Neural progenitor cell (in vitro differentiated cells): ENCODE measurements at places on chromosomes 1 and 21.
A peak's percentile ranks its signal among the peaks of the same experiment; 100 is the strongest.

DNA sequence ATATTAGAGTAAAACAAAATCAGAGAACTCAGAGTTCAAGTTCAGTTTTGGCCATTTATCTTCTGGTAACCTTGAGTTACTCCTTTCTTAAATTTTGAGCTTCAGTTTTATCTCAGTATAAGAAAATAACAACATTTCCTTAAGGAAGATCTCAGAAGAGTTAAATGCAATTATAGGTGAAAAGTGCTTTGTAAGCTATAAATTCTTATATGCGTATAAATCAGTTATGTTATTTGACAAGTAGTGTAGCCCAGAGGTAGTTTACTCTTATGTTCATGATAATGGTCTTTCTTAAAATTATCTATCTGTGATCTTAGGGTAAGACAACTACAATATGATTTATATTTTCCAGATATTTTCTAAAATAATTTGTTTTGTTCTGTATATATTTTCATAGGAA is 89.8 kb downstream of the LHX9 start:
- no peak for DNase-seq

GRCh38 chr21:41399246-41399800 is 26.7 kb upstream of the MX1 start:
- DNase-seq = no peak

DNA sequence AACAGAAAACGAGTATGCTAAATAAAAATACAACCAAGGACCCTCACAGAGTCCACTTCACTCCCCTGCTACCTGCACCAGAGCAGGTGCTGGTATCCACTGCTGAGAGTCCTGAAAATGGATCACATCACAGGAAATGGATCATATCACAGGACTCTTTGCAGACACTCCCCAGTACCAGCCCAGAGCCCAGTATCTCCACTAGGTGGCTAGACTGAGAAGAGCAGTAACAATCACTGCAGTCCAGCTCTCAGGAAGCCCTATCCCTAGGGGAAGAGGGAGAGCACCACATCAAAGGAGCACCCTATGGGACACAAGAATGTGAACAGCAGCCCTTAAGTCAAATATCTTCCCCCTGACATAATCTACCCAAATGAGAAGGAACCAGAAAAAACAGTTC is 28.0 kb downstream of the AGBL4 start:
- no peak for DNase-seq

GRCh38 chr21:40051801-40052200 is 184.6 kb downstream of the PCP4 start:
- DNase-seq = no peak

- DNase-seq = no peak
These were observed 82.8 kb downstream of the DYRK1A start for GRCh38 chr21:37449302-37449937.

DNA sequence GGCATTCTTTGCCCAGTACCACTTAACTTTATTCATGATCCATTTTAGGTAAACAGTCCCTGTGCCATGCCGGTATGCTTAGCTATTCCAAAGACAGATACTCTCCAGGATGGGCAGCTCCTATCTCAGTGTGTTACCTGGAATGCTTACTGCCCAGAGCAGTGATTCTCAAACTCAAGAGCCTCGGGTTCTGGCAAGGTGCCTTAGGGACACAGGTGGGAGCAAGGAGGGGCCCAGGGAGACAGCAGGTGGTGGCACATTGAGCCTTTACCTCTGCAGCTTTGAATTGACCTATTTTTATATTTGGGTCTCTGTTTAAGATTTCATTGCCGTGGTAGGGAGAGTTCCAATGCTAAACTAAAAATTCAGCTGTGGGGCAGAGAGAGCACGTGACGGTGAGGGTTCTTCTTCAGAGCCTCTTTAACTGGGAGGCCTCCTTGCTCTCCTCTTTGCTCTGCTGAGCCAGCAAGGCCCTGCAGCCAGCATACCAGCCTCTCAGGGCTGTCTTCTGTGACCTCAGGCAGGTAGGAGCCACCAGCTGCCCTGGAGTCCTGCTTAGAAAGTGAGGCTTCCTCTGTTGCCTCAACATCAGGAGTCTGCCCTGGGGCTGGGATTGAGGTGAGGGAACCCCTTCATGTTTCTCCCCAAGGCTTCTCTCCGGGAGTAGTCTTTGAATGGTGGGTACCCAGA is 20.2 kb downstream of the PHGDH start:
- no peak for DNase-seq

DNA sequence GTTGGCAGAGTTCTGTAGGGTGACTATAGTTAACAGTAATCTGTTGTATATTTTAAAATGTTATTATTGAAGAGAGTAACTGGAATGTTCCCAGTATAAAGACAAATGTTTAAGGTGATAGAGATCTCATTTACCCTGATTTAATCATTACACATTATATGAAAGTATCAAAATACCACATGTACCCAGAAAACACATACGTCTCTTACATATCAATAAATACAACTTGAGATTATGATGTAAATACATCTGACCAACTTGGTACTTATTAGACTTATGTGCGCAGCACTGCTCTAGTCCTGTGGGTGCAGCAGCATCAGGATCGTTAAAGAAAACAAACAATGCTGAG is 670 bp upstream of the PARK7 start:
- DNase-seq = no peak

GRCh38 chr21:26761174-26761915 is 83.9 kb downstream of the ADAMTS1 start:
- DNase-seq = no peak

DNA sequence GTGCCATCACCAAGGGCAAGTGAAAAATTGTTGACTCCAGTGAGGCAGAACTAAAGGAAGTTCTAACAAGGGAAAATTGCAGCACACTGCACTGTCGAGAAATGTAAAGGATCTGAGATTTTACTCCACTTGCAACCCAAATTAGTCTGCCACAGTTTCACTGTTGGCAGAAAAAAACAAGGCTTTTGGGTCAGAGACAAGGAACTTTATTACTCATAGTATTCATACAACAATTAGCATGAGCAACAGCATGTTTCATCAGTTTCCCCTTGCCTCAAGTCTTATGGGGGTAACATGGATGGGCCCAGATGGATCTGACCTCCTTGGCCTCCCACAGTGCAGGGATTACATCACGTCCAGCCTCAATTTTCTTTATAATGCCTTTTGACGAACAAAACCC is 125.3 kb downstream of the LTN1 start:
- DNase-seq = no peak

- peak; percentile 87 for DNase-seq
These were observed 19.5 kb upstream of the SMYD2 start for GRCh38 chr1:214261206-214262123.

DNA sequence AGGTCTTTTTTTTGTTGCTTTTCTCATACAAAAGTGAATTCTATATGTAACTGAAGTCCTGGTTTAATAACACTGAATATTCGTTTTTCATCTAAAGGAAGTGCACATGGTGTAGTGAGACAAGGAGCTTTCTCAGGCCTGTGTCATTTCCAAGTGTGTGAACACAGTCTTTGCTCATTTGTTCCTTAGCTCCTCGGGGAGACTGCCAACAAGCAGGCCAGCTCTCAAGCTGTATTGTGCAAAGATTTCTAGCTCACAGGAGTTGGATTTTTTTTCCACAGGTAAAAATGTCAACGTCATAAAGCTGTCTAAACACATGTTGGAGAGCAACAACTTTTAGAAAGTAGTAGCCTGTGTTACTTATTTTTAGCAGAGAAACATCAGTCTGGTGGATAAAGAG is 87.8 kb upstream of the S1PR1 start:
- DNase-seq = no peak

DNA sequence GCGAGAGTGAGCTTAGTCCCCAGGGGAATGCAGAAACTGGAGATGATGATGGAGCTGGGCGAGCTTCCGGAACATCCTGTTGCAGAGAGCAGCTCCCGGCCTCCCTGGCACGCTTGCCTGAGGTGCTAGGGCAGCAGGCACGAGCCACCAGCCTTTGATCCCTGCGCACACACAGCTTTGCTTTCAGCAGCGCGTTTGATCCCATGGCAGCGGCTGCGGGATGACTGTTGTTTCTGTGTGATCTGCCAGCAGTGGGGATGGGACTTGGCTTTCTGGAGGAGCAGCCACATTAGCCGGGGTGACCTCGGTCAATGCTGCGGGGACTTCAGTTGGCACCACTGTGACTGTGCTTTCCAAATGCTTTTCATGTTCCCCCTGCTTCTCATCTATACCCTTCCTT is 193.2 kb downstream of the KAZN start:
- no peak for DNase-seq

DNA sequence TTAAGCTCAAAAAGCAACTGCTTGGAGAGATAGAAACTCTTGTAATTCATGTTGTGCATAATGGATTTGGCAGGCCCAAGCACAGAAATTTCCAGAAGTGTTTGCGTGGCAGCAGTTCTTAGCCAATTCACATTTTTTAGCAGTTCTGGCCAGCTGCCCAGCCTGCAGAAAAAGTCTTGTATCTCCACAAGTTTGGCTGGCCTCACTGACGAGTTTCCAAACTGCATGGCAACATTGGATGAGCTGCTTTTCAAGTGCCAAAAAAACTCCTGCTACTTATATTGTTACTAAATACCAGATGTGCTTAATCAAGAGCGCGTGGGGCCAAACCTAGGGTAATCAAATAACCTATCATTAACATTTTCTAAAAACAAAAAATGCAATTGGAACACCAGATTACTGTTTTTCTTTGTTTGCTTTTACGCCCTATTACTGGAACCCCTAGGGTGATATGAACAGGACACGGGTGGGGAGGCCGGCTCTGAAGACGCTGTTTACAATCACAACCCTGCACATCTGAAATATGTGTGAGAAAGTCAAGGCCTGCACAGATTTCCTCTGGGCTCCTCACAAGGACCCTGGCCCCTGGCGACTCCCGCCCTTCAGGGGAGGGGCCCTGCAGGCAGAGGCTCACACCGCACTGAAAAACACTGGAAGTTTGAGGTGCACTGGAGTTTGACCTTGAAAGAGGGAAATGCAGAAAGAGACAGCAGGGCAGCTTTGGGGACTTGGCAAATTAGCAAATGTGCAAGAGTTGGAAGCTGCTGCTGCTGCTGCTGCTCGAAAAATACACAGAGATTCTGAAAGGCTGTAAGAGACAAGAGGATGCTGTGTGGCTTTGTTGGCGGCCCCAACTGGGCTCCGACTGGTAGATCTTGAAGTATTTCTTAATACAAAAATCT is 55.2 kb upstream of the TARBP1 start:
- DNase-seq = no peak

GRCh38 chr1:18407166-18408045 is 73.3 kb upstream of the KLHDC7A start:
- DNase-seq = no peak

DNA sequence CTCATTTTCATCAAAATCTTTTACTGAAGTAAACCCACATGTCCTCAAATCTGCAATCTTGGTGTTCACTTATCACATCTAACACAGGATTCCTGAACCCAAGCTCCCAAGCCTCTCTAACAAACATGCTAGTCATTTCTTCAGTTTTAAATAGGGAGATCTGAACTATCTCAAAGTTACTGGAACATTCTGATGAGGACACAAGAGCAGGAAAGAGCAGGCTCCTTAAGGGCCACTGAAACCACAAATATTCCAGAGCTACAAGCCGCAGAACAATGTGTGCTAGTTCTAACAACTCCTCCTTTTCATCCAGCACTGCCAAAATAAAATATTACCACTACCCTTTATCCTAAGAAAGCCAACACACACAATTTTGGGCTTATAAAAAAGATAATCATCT is 38.9 kb downstream of the WARS2 start:
- no peak for DNase-seq

DNA sequence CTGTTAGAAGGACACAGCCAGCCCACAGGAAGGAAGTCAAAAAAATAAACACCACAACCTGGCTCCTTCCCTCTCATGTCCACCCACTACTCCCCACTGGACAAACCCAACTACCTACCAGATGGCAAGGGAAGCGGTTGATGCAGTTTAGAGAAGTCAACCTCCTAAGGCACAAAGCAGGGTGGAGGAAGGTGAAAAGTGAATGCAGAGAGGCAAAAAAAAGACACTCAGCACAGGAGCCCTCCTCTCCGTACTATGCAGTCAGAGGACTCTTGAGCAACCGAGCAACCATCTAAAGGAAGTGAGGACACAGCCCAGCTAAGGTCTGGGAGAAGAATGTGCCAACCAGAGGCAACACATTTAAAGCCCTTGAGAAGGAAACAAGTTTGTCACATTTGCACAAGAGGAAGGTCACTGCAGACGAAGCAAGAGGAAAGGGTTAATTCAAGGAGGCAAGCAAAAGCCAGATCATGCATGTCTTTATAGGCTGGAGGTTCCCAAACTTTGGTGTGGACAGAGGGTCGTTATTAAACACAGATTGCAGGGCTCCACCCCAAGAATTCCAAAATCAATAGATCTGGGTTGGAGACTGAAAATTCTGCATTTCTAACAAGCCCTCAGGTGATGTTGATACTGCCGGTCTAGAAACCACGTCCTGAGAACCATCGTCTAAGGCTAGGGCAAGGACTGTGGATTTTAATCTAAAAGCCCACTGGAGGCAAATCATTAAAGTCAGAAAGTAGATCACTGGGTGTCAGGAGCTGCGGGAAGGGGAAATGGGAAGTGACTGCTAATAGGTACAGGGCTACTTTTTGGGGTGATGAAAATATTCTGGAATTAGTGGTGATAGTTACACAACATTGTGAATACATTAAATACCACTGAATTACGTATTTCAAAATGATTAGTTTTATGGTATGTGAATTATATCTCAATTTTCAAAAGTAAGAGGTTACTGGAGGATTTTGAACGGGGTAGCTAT is 19.7 kb downstream of the TP53BP2 start:
- DNase-seq = no peak

DNA sequence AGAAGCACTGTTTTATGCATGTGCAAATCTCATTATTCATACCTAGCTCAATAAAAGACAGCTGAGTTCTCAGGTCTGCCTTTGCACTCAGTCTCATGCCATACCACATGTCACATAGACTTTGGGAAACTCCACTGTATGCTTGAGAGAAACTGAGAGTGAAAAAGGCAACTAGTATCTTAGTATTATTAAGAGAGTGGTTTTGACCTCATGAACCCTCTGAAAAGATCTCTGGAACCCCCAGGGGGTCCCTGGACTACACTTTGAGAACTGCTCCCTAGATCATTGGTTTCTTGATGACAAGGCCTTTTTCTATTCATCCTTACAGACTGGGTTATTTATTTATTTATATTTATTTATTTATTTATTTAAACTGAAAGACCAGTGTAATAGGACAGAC is 3.7 kb upstream of the RHEX start:
- no peak for DNase-seq

- no peak for DNase-seq
These were observed 27.2 kb upstream of the LRRC8C start for GRCh38 chr1:89605692-89606091.

DNA sequence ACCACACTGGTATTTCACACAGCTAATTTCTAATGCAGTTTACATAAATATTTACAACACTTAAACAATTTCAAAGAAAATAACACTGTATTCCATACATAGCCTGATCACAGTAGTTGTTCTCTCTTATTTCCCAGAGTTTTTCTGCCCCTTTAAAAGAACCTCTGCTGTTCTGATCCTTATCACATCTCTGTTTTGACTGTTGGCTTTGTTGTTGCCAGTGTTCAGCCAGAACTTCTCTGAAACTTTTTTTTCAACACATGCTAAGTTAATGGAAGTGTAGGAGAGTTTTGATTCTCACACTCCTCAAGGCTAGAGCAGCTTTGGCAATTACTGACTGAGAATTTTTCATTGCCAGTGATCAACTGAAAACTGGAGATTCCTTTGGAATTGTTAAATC is 11.1 kb downstream of the SELE start:
- no peak for DNase-seq

- DNase-seq = no peak
These were observed 41.7 kb downstream of the ITPKB start for GRCh38 chr1:226697151-226697928.
